AG09309 (cell line): ENCODE measurements at places on chromosomes 12 and 14.

DNA sequence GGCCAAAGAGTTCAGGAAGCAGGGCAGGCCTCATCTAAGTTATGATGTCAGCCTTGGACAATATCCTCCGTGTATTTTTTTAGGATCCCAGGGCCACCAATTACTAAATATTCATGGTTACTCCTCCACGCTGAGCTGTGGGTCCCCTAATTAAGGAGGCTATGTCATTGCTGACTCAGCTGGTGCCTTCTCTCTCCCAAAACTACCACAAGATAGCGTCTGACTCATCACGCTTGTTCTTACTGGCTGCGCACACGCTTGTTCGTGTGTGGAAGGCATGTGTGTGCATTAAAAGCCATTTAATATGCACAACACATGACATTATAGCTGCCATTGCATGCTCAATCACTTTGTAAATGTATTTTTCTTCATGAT lies 78.3 kb downstream of the GSC start:
- DNase-seq = no peak

- no peak for DNase-seq
Measured at GRCh38 chr12:3999904-4000303, 126.7 kb upstream of the PARP11 start.

DNA sequence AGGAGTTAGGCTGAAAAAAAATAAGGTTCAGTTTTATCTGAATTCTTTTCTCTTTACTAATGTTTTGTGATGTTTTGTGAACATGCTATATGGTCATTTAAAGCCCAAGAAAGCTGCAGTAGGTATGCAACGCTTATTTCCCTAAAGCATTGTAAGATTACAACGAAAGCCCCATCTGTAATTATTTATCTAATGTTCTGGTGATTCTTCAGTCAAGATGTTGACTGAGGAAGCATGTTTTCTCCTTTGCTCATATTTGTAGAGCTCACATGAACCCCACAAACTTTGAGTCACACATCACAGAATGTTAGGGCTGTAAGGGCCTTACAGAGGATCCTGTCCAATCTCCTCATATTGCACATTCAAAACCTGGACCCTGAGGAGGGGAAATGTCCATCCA lies 3.2 kb upstream of the TUBA1C start:
- DNase-seq = peak; percentile 29

DNA sequence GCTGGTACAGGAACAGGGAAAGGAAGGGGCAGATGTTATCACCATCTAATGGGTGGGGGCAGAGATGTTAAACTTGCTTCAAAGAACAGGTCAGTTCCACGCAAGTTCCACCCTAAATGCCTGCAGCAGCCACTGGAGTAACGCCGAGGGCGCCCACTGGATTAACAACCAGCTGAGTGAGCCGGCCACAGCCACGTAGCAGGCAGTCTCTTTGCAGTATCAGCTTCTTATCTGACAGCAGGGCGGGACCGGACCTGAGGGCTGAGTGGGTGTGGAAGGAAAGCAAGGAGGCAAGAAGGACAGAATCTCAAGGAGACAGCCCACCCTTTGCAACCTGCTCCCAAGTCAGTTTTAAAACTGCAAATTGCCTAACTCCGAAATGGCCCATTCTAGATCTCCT lies 38.4 kb upstream of the FOXN3 start:
- no peak for DNase-seq

- no peak for DNase-seq
Measured at GRCh38 chr12:6241495-6241894, 41.3 kb downstream of the CD9 start.

GRCh38 chr14:60658909-60659585 lies 9.8 kb upstream of the SIX1 start:
- no peak for DNase-seq

DNA sequence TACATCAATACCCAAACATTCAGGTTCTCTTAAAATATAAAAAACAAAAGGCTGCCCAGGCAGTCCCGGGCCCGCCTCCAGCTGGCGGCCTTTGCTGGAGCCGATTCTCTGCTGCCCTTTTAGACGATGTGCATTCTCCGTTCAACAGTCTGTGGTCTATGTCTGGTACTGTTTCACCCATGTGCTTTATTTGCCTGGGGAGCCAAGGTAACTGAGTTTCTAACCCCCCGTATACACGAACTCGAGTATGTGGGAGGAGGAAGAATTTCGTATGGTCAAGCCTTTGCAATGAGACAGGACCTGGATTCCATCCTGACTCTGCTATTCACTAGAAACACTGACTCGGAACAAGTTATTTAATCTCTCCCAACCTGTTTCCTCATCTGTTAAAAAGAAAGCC lies 54.1 kb upstream of the GPR68 start:
- DNase-seq = no peak

DNA sequence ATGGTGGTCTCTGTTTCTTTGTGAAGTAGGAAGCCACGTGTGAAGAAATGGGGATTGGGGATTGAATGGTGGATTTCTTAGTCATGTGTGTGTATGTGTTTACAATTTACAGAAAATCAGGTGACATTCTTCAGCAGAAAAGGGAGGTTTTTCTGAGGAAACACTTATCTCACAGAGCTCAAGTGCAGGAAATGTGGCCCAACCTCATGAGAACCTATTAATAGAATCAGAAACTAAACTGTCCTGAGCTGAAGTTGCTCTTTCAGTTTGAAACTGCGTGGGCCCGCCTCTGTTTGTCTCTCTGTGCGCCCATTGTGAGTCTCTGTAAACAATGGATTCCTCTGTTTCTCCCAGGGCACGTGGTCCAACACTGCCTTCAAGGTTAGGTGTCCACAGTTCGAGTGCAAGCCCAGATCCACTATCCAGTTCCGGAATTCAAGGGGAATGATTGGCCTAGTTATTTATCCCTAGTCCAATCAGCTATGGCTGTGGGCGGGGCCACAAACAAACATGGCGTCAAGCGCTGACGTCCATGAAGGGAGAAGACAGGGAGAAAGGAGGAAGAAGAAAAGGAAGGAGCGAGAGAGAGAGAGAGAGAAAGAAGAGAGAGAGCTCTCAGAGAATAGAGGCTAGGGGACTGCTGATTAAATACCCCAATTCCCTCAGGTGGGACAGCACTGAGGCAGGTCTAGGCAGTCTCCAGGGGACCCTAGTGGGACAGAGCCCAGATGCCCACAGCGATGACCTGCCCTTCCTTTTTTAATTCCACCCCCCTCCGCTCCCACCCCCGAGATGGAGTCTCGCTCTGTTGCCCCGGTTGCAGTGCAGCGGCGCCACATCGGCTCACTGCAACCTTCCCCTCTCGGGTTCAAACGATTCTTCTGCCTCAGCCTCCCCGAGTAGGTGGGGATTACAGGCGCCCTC lies 31.4 kb upstream of the C12orf76 start:
- DNase-seq = no peak

- DNase-seq = no peak
Measured at GRCh38 chr14:68501614-68502052, 291.2 kb downstream of the ZFP36L1 start.

- DNase-seq = no peak
Measured at GRCh38 chr12:47004634-47005033, 74.8 kb upstream of the PCED1B start.

DNA sequence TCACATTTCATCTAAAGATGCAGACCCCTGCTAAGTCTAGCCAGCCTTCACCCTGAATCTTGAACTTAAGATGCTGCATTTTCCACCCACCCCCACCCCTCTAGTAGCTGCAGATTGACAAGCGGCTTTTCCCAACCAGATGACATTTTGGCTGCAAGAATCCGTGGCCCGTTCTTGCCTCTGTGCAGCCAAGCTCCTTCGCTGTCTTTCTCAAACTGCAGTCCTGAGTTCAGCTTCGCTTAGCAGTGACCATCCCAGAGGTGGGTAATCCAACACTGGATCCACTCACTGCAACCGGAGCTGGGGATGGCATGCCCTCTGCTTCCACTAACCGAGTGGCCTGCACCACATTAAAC lies 765 bp upstream of the NFYB start:
- no peak for DNase-seq

DNA sequence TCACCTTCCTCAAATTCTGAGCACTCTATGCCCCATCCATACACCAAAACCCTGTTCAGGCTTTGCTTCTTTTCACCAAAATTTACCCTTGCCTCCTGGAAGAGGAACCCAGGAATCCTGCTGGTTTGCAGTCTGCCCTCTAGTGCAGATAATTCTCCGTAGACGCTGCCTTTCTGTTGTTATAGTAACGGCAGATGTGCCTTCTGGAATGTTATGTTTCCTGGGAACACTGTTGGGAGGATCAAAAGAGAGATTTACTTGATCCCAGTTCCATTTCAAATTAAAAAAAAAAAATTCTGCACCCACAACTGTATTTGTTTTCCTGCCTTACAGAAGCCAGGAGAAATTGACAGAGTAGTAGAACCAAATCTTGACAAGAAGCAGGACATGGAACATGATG lies 104.2 kb upstream of the RMST start:
- DNase-seq = no peak

DNA sequence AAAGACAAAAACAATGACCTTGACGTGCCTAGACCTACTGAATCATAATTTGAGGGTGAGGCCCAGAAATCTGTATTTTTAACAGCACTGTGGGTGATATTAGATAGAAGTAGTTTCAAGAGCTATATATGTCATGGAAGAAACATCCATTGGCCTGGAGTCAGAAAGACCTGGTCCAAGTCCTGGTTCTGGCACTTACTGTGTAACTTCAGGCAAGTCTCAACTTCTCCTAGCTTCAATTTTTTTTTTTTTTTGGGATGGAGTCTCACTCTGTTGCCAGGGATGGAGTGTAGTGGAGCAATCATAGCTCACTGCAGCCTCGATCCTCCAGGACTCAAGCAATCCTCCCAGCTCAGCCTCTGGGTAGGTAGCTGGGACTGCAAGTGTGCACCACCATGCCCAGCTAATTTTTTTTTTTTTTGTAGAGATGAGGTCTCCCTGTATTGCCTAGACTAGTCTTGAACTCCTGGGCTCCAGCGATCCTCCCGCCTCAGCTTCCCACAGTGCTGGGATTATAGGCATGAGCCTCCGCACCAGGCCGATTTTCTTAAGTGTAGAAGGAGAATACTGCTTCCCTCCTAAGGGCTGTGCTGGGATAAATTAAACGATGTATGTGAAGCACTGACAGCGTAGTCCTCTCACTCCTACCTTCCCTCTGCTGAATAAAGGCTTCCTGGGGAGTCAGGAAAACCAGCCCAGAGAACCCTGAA lies 14.3 kb upstream of the GPX2 start:
- DNase-seq = no peak

DNA sequence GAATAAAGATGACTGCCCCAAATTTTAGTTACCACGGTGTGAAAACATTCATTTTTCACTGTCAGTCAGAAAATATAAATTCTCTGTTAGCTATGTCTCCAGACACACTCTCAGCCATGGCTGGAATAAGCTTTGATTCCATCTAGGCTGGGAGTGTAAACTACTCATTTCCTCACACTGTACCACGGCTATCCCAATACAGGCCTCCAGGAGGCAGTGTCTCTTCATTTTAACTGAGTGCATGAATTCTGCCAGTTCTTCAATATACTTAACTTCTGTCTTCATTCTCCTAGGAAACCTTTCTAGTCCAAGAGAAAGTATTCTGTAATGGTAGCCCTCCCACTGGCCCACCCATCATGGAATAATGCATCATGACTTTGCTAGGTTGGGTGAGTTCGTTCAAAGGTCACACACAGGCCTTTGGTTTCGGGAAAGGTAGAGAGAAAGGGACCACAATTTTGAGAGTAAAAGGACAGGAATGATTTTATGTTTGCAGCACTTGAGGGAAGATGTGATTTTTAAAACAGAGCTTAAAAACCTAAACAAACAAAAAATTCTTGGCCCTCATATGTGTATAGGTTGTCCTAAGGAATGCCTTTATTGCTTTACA lies 381.1 kb downstream of the SEC23A start:
- peak; percentile 14 for DNase-seq

- no peak for DNase-seq
Measured at GRCh38 chr14:32808644-32809043, 130.0 kb upstream of the NPAS3 start.

DNA sequence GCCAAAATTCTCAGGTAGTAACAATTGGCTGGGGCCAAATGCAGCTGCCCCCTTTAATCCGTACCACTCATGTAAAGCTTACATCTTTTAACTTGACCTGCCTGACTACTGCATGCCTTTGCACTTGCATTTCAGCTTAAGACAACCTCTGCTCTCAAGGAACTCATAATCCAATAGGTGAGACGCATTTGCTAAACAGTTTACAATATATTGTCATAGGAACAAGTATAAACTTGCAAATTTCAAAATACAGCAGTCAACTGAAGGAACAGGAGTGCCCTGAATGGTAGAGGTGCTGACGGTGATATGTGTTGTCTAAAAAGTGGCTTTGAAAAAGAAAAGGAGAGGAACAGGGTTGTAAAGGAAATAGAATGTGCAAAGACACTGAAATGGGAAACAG lies 3.6 kb upstream of the BRMS1L start:
- DNase-seq = no peak

DNA sequence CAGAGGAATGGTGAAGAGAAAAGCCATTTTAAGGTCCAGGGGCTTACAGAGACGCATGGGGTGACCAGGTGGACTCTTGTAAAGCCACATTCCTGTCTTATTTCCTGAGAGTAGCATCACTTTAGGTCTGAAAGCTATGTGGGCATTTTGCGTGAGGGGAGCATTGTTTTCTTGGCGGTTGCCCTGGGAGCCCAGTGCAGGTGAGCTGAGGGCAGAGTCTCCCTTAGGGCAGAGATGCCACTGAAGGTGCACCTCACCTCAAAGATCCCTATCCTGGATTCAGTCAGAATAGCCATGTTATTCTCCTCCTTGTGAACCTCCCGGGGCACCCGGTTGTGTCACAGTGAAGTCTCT lies 12.4 kb downstream of the GLRX5 start:
- DNase-seq = no peak

GRCh38 chr14:27727251-27727770 lies 1039.3 kb upstream of the FOXG1 start:
- no peak for DNase-seq

DNA sequence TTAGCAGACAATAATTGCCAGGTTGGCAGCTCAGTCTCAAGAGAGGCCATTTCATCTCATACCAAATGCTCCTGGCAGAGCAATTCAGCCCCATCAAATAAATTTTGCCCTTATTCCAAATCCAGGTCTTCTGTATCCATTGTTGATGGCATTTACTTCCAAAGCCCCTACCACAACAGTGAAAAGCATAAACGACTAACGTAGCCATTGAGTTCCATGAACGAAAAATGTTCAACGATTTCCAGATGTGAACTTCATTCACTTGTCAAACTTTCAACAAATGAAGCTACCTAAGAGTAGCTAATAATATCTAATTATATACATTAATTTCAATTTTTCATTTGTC lies 3.0 kb upstream of the GCN1 start:
- no peak for DNase-seq

DNA sequence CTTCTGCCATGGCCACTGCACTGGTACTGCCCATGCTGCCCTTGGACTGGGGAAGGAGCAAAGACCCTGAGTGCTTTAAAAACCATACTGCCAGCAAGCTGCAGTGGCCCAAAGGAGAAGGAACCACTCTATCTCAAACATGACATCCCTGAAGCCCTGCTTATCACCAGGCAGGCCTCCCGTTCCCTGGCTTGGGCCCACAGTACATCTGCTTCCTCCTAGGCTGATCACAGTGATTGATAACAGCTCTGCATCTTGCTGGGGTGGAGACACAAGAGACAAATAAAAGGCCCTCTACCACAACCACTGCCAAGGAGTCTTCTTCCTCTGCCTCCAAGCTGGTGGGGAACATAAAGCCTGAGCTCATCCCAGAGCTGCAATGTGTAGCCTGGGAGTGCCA lies 567.5 kb downstream of the TRHDE start:
- DNase-seq = no peak

GRCh38 chr12:89710873-89711750 lies 2.5 kb upstream of the ATP2B1 start:
- no peak for DNase-seq
